Activated CD4-positive, alpha-beta T cell treated with anti-CD3 and anti-CD28 coated beads for 48 hours (primary cell): ENCODE measurements at places on chromosomes 13 and 19.

DNA sequence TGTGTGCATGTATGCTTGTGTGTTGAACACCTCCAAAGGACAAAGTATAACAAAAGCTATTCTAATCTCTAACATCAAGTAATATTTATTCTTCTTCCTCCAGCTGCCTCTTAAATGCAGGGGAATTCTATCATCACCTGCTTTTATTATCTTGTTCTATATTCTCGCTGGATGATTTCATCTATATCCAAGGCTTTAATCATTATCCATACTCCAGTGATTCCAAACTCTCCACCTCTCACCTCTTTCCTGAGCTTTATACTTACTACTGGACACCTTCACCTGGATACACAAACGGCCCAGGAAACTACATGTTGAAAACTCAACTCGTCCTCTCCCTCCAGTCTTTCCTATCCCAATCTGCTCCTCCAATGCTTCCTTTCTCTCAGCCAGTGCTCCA, 418.6 kb downstream of the KLF5 start:
- no peak for DNase-seq

DNA sequence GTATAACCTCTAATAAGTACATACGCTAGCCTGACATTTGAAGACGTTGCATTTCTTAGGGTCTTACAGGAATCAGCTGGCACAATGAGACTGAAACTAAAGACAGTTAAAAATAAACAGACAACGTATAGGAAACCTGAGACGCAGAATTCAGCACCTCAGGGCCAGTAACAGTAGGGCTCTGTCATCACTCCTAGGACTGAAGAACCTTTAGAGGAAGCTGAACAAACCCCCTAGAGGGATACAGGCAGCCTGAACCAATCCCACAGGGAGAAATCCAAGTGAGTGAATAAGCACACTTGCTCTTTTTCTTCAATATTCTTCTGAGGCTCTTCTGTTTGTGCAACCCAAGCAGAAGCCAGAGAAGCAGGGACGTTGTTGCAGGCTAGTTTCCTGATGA, 53.9 kb upstream of the KLHL1 start:
- no peak for DNase-seq

GRCh38 chr13:106173891-106174610, 361.4 kb downstream of the EFNB2 start:
- no peak for DNase-seq

- no peak for DNase-seq
These were observed 5.2 kb upstream of the C3 start for GRCh38 chr19:6725513-6726231.

GRCh38 chr13:49481788-49482187, 14.0 kb upstream of the PHF11 start:
- no peak for DNase-seq

- DNase-seq = no peak
These were observed 71.3 kb downstream of the LHFPL6 start for GRCh38 chr13:39531646-39532045.

GRCh38 chr19:45450012-45450333, 17.8 kb upstream of the FOSB start:
- no peak for DNase-seq

- no peak for DNase-seq
These were observed 34.0 kb downstream of the ARHGEF18 start for GRCh38 chr19:7382694-7383093.

DNA sequence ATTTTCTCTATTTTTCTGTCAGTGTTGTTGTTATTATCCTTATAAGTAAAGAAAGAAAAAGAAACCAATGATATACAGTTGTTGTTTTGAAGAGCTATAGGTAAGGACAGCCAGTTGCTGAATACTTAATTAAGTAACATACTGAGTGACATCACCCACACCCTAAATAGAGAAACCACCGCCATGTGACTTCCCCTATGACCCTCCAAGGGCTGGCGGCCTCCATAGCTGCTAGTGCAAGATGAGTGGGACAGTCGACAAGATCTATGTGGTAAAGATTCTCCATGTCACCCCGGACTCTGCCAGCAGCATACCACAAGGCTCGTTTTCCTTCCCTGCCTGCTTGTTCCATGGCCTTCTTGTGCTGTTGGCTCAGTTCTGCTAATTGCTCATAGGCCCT, 221.1 kb downstream of the DNAJC15 start:
- no peak for DNase-seq

- no peak for DNase-seq
These were observed 2.7 kb downstream of the SIX5 start for GRCh38 chr19:45766296-45766868.

DNA sequence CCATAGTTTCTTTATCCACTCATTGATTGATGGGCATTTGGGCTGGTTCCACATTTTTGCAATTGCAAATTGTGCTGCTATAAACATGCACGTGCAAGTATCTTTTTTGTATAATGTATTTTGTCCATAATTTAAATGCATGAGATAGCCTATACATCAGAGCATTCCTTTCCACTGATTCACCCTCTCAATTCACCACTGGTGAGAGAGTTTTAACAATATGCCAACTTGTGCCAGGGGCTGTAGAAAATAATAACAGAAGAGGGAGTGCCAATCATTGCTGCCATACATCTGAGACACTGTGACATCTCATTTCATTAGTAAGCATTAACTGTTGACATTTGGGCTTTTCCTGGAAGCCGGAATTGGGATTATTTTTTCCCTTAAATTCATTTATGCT, 125.1 kb downstream of the RAP2A start:
- no peak for DNase-seq

DNA sequence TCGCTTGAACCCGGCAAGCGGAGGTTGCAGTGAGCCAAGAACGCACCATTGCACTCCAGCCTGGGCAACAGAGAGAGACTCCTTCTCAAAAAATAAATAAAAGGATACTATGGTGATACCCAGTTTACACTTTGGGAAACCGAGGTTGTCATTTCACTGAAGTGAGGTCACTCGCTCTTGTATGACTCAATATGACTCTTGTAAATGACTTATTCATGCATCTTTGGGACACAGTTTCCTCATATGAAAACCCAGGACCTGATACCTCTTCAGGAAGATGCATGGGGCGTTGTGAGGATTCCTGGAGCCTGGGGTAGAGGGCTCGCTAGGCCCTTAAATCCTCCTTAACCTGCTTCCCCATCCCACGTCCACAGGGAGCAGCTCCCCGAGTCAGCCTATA, 4.5 kb downstream of the PSMD8 start:
- DNase-seq = no peak

GRCh38 chr19:7255631-7256030, 38.6 kb downstream of the INSR start:
- no peak for DNase-seq

DNA sequence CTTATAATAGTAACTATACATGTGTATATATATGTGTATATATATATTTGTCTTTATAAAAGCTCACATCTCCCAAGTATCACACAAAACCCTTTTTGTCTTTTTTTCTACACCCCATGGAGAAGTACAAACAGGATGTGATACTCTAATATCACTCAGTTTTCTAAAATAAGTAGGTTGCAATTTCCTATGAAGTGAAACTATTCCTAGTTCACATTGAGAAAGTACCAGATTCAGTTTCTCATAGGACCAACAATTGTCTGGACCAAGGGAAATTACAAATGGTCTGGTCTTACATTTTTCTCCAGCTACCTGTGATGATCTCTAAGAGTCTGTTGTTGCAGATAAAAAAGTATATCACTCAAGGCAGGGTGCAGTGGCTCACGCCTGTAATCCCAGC, 17.9 kb upstream of the LILRB1 start:
- no peak for DNase-seq

- DNase-seq = no peak
These were observed 11.2 kb upstream of the KLF12 start for GRCh38 chr13:74145249-74145975.

- DNase-seq = no peak
These were observed 49.5 kb upstream of the PABPC3 start for GRCh38 chr13:25046274-25046984.
